ENCODE measurements at places on chromosomes 4 and X.
A peak's percentile ranks its signal among the peaks of the same experiment; 100 is the strongest.

DNA sequence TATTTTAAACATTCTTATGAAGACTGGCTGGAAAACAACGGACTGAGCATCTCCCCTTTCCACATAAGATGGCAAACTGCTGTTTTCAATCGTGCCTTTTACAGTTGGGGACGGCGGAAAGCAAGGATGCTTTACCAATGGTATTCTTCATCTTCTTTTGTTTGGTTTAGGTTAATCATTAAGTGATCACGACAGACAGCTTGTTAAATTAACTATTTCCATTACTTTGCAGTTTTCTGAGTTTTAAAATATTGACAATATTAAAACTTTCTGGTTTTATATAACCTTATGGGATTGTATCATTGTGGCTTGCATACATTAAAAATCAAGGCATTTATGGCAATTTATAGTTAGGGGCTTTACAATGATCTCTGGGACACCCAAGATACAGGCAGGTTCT, 3.8 kb downstream of the MBTPS2 start:
- no peak for DNase-seq

DNA sequence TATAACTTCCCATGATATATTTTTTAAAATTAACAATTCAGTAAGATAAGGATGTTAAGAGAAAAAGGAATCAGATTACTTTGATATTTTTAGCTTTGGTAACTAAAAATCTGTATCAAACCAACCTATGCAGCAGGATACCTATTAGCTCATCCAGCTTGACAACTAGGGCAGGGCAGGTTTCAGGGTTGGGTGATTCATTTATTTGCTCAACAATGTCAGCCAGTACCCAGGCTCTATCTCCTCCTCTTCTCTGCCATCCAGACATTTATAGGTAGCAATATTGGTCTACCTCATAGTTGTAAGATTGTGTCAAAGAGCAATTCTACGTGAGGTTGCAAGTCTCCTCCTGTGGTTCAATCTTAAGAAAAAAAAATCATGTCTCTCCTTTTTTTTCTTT, 421.9 kb downstream of the ANKRD50 start:
- DNase-seq, result no peak

- peak; percentile 18 for DNase-seq
Measured at GRCh38 chr4:76198411-76199237, 15.0 kb downstream of the SCARB2 start.

GRCh38 chr4:78627046-78627965, 75.7 kb downstream of the ANXA3 start:
- no peak for DNase-seq

DNA sequence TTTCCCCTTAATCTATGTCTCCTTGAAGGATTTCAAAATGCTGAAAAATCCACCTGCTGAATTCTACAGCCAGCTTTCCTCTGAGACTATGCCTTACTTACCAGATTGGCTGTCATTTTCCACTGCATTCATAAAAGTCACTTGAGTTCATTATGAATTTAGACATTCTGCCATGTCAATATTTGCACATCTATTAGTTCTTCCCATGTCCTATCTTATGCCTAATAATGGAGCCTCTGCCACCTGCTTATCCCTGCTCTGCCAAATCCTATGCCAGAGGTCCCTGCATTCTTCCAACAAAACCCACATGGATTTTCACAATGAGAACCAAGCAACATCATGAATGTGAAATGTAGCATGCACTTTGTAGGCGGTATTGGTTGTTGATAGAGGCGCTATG, 42.6 kb downstream of the GASK1B start:
- DNase-seq, result no peak

Measured in Jurkat, Clone E6-1 (cell line).